ENCODE measurements at places on chromosomes 7 and 10.

DNA sequence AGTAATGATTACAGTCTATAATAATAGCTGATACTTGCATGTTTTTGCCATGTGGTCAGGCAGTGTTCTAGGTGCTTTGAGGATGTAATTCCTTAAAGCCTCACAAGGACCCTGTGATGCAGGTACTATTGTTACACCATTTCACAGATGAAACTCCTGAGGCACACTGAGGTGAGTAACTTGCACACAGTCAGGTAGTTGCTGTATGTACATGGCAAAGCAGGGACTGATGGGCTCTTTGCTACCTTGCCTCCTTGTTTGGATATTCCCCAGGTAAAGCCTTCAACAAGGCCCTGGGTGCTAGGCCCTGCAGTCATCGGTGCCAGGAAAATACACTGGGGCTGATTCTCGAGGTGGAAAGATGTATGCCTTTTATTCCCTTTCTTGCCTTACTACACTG, 317.5 kb downstream of the CXCL12 start:
- DNase-seq: no peak

DNA sequence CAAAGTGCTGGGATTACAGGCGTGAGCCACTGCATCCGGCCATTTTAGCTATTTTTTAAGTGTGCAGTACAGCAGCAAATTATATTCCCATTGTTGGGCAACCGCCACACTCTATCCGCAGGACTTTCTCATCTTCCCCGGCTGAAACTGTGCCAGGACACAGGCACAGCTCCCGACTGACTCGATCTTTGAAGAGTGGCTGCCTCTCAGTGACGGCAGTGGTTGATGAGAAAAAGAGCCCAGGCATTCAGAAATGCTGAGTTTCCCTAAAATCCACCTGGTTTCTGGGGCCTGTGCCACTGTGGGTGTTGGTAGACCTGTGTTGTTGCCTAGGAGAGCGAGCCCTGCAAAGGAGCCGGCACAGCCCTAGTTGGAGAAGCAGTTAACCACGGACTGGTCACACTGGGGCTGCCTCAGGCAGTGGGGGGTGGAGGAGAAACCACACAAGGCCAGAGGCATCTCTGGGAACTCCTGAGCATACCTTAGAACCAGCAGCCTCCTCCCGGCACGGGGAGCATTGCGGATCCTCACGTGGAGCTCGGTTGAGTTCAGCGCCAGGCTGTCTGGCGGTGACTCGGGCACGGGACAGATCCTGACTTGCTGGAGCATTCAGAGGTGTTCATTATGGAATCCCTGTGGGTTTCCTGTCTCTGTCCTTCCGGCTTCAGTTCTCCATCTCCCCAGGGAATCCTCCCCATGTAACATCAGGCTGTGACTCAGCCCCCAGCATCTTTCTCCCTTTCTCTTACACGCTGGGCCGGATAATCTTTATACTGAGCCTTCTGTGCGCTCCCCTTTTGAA, 16.2 kb downstream of the PFKFB3 start:
- DNase-seq: no peak

GRCh38 chr10:101856626-101857025, 13.0 kb upstream of the KCNIP2 start:
- no peak for DNase-seq

DNA sequence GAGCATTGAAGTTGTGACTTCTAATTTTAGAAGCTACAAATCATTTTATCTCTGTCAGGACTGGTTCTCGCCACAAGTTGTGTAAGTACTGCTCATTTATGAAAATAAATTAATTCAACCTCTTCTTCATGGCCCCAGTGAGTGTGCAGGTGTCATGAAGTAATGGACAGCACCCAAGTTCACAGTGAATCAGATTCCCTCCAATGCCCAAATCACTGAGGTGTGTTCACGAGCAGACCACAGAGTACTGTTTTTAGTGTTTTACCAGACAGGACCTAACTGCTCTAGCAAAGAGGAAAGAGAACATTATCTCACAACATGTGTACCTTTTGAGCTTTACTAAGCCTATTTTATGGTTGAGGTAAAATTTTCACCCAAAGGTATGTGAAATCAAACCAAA, 980.0 kb downstream of the CNTNAP2 start:
- DNase-seq: no peak

GRCh38 chr7:130268463-130269317, 2.0 kb downstream of the CPA2 start:
- no peak for DNase-seq

All from glutamatergic neuron (in vitro differentiated cells).